ENCODE measurements at places on chromosomes 7 and 10.
A peak's percentile ranks its signal among the peaks of the same experiment; 100 is the strongest.

- no peak for DNase-seq
Observed at GRCh38 chr7:110400411-110400810, 690.5 kb upstream of the LRRN3 start.

GRCh38 chr7:875476-876076 lies 778 bp upstream of the GET4 start:
- DNase-seq = no peak

GRCh38 chr7:71768450-71768849 lies 636.5 kb downstream of the GALNT17 start:
- no peak for DNase-seq

DNA sequence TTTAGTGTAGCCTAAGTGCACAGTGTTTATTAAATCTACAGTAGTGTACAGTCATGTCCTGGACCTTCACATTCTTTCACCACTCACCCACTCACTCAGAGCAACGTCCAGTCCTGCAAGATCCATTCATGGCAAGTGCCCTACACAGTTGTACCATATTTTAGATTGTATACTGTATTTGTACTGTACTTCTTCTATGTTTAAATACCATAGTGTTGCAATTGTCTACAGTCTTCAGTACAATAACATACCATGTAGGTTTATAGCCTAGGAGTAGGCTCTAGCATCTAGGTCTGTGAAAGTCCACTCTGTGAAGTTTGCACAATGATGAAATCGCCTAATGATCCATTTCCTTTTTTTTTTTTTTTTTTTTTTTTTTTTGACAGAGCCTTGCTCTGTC lies 12.0 kb downstream of the EEPD1 start:
- DNase-seq = no peak

GRCh38 chr10:101601541-101601940 lies 13.4 kb downstream of the DPCD start:
- peak; percentile 51 for DNase-seq

DNA sequence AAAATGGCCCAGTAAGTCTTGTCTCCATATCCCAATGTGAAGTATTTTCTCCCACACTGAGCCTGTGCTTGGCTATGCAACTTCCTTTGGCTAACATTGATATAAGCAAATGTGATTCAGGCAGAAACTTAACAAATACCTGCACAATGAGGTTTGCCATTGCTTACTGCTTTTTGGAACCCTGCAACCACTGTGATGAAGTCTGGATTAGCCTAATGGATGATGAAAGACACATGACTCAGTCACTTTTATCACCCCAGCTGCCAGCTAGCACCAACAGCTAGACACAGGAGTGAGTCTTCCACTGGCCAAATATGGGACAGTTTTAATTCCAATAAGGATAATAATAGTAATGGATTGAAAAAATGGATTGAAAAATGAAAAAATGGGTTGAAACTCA lies 854.5 kb downstream of the GRM8 start:
- DNase-seq = no peak

DNA sequence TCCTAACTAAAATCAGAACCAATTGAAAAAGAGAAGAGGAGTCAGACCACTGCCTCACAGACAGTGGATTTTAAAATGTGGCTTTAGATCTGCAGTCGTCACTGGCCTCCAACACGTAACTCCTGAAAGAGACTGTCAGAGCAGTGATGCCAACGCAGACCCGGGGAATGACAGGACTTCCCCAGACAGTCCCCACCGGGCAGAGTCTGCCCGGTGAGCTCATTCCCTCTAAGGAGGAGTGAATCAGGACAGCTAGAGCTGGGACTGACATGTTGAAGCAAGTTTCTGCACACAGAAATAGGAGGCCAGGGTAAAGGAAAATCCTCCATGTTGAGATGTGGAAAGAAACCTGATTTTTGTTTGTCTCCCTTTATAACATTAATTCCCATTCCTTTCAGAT lies 105.0 kb downstream of the TES start:
- no peak for DNase-seq

GRCh38 chr10:61452151-61452651 lies 980 bp downstream of the TMEM26 start:
- DNase-seq = no peak

DNA sequence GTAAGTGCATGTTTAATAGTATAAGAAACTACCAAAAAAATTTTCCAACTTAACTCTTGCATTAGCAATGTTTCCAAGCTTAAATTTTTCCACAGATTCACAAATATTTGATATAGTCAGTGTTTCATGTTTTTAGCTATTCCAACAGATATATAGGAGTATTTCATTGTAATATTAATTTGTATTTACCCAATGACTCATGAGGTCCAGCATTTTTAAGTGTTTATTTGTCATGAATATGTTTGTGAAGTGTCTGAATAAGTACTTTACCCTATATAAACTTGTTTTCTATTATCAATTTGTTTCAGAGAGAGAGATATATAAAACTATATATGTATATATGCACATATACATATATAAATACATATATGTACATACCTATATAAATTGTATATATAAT lies 71.0 kb downstream of the SEMA3D start:
- DNase-seq = no peak

DNA sequence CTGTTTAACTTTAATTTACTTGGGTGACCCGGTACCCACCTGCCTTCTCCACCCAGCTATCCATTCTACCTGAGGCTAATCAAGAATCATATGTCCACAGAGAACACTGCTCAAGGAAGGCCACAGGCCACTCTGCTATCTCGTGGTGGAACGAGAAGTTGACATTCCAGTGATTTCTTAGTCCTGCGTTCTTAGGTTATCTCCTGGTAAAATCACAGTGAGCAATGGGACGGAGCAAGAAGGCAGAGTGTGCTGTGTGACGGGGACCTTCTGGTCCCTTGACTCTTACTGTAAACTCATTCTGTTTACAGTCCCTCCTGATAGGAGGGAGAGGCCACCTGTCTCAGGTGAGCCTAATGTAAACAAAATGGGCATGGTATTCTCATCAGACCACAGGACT lies 256.6 kb downstream of the TNS3 start:
- DNase-seq = no peak

- peak; percentile 6 for DNase-seq
Observed at GRCh38 chr7:477626-478220, 41.9 kb downstream of the PDGFA start.

DNA sequence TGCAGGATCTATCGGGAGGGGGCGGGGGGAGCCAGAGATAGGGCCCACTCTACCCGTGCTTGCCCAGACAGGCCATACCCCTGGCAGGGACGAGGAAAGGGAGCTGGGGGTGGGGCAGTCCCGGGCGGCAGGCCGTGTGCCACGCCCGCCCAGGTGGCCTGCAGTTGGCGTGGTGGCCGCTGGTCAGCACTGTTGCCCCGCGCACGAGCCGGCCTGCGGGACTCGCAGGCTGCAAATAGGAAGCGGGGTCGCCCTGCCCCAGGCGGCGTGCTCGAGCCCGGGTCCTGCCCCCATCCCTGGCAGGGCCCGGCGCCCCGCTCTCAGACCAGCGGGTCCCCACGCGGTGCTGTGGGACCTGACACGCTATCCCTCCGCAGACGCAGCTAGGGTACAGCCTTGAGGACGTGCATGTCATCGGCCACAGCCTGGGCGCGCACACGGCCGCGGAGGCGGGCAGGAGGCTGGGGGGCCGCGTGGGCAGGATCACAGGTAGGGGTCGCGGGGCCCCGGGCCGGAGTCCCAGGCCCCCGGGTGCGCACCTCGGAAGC lies 6.7 kb downstream of the PNLIPRP2 start:
- DNase-seq = no peak

DNA sequence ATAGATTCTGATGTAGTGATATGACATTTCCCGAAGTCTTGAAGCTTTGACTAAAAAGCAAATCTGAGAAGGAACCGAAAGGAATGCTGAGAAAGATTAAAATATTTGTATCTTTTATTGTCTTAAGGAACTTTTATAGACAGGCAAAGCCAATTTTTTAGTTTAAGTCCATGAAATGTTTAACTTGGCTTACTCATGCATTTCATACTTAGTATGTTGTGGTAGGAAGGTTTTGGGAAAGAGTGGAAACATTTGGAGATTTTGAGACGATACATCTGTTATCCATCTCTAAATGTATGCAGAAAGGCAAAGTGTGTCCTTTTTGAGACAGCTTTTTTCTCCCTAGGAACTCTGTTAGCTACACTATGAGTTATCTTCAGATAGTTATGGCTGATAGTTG lies 10.1 kb downstream of the TBC1D12 start:
- DNase-seq = no peak

GRCh38 chr7:47602272-47603004 lies 20.5 kb upstream of the TNS3 start:
- DNase-seq = no peak

- no peak for DNase-seq
Observed at GRCh38 chr7:157977306-157977705, 610.3 kb downstream of the PTPRN2 start.

- DNase-seq = no peak
Observed at GRCh38 chr10:117087521-117087920, 50.5 kb downstream of the VAX1 start.

GRCh38 chr10:3955493-3955892 lies 170.5 kb upstream of the KLF6 start:
- DNase-seq = no peak

GRCh38 chr10:121541450-121542120 lies 56.7 kb downstream of the FGFR2 start:
- no peak for DNase-seq

DNA sequence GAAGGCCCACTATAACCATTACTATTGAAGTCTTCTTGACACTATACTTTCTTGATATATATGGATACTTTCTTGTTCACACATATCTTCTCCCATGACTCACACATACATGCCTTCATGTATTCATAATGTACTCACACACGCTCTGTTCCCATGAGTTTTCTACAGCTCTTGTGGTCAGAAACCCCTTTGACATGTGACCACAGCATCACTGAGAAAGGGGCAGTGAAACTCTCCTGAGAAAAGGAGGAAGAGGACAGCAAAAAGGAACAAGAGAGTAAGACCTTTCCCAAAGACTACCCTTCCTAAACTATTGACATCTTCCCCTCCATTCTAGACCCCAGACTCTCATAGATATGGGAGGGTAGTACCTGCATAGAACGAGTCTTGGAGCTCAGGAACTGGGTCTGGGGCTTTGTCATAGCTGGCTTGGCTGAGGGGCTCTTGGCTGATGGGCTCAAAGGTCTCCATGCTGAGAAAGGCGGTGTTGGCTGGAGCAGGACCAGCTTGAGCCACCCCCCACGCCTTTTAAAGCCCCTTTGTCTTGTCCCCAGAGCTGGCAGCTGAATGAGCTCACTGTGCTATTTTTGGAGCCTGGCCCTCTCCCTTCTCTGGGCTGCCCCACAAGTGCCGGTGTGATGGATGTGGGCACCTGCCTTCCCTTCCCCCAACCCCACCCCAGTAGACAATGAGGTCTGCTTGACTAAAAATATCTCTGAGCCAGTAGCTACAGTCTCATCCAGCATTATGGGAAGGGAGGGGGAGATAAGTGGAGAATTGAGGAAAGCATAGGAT lies 5.1 kb downstream of the SYNPO2L start:
- peak; percentile 77 for DNase-seq

GRCh38 chr10:88664142-88664541 lies at the start of gene LIPF:
Gene LIPF, plus strand, starts transcription at chr10:88664442. Its CDS starts 2,856 bp downstream, at chr10:88667298.
- no peak for DNase-seq
